COR-L47 (cell line): ENCODE measurements at places on chromosomes 6 and 20.

GRCh38 chr6:64113704-64114103 lies 478.1 kb downstream of the PHF3 start:
- DNase-seq: no peak

DNA sequence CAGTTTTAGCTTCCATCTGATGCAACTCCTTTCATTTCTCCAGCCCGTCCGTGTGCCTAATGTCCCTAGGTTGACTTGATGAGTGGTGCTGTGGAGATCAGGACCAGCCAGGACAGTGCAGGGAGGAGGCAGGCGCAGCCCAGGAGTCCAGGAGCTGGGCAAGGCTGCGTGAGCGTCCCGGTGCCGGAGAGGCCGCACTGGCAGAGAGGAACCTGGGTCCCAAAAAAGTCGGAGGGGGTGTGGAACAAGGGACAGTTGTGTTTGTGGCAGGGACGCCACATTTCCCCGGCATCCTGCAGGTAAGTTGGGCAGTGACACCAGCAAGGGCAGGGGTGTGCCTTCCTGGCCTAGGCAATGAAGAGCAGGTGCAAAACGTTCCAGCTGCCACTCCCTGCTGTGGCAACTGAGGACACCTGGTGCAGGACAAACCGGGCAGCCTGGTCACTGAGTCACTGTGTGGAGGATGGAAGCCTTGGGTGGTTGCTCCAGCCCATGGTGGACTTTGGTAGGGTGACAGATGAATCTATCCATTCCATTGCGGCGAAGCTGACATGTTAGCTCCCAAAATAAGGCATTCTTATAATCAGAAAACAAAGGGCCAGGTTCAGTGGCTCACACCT lies 53.2 kb downstream of the RAMACL start:
- no peak for DNase-seq

DNA sequence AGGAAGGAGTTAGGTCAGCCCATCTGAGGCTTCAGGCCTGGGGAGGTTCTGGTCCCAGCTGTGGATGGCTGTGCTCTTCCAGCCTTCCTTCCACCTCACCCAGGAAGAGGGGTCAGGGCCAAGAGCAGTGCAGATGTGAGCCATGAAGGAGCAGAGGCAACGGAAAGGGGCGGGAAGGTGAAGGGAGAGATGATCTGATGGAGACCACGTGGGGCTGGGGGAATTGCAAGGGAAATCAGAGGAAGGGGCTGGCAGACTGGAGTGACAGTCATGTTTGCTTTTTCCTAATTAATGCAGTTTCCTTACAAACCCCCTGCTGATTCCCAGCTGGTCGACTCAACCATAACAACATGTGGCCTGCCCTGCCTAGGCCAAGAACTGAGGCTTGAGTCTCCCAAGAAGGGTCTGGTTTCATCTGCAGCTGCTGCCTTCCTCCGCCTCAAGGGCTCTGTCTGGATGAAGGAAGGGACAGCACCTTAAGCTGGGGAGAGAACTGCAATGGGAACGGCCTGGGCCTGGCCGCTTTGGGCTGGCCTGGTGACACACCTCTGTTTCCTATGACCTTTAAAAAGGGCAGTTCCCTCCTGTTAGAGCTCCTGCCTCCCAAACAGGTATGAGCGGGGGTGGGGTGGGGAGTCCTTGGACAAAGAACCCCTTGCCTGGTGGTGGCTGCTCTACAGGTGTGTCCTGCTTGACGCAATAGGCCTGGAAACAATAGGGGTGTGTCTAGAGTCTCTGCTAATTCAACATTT lies 7.8 kb upstream of the MRPS18A start:
- DNase-seq: peak; percentile 17

GRCh38 chr6:53584726-53585125 lies 39.8 kb upstream of the GCLC start:
- DNase-seq: no peak

DNA sequence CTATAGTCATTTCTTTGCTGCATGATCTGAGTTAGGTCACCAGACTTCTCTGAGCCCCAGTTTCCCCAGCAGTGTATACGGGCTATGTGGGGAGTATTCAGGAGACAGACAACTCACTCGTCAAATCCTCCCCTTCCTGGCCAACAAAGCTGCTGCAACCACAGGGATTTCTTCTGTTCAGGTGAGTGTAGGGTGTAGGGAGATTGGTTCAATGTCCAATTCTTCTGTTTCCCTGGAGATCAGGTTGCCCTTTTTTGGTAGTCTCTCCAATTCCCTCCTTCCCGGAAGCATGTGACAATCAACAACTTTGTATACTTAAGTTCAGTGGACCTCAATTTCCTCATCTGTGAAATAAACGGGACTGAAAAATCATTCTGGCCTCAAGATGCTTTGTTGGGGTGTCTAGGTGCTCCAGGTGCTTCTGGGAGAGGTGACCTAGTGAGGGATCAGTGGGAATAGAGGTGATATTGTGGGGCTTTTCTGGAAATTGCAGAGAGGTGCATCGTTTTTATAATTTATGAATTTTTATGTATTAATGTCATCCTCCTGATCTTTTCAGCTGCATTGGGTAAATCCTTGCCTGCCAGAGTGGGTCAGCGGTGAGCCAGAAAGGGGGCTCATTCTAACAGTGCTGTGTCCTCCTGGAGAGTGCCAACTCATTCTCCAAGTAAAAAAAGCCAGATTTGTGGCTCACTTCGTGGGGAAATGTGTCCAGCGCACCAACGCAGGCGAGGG lies 594 bp upstream of the CDKN1A start:
- DNase-seq: peak; percentile 17

GRCh38 chr20:4112481-4113421 lies 97.4 kb upstream of the RNF24 start:
- no peak for DNase-seq

- no peak for DNase-seq
Measured at GRCh38 chr20:7723284-7723683, 217.0 kb downstream of the HAO1 start.

GRCh38 chr6:121677571-121677970 lies 242.1 kb downstream of the GJA1 start:
- DNase-seq: no peak

DNA sequence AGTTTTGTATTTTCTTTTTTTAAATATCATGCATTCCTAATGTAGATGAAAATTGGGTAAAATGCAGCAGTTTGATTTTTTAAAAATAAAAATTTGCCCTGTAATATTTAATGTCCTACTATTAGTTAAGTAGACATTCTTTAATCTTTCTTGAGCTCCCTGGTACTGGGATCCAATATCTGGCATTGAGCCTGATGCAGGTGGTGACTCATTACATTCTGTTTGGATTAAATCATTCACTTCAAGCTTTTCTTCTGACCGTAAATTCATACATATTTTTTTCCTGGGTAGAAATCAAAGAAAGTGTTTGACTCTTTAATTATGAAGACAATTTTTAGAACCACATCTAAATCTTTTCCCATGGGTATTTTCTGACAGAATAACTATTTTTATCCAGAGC lies 768.8 kb upstream of the SLC35B3 start:
- DNase-seq: no peak

DNA sequence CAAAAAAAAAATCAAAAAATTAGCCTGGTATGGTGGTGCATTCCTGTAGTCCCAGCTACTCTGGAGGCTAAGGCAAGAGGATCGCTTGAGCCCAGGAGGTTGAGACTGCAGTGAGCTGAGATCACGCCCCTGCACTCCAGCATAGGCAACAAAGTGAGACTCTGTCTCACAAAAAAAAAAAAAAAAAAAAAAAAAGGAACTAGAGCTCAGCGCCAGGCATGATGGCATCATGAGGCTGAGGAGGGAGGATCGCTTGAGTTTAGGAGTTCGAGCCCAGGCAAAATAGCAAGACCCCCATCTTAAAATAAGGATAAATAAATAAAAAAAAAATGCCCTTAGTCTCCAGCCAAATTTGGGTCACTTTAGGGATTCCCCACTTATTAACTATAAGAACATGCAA lies 40.4 kb upstream of the PIM1 start:
- DNase-seq: no peak

DNA sequence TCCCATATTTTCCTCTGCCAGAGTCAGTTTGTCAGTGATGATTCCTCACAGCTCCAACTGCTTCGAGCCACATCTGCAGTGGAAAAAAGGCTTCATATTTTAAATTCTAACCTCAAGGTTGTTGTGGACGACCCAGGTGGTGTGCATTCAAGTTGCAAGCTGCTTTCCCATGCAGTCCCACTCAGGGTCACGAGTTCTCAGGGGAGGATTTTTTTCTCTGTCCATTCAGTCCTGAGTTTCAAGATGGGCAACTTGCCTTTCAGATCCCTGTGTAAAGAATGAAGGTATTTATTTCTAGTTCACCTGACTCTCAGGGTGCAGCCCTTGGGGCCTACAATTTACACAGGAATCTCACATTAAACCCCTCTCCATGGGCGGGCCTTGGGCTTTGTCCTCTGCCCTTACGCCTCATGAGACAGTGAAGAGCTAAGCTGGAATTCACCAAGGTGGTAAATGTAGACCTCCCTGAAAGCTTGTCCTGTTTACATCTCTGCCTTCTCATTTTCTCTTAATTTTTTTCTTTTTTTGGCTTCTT lies 65.9 kb downstream of the TPD52L1 start:
- DNase-seq: no peak

DNA sequence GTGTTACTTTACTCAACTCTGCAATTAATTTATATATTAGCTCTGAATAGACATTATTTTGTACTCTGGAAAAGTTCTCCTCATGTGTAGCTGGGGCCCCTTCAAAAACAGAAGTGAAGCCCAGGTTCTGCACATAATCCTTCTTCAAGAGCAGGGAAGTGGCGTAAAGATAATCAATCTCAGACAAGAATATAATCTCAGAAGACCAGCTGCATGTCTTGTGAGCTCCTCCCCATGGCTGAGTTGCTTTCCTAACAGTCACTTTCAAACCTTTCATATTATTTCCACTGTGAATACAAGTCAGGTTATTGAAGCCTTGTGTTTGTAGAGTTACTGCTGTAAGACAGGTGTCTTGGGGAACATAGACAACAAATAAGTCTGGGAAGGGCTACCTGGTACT lies 691.9 kb downstream of the RFPL4B start:
- DNase-seq: no peak

DNA sequence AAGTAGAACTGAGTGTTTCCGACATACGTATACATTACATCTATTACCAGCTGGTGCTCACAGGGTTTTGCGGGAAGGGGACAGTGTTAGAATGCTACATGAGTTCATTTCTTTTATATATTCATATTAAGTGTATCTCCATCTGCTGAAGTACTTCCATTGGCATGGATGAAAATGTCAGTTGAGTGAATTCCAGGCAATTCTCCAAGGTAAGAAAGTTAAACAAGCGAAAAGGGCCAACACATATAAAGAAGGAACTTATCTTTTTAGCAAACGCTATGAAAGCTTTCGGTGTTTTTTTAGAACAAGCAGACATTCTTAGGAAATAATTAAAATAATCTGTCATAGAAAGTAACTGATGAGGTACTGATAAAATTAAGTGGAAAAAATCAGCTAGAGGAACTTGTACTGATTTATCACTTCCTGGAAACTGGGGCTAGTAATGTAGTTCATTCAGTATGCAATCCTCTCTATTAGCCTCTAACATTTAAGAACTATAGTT lies 34.6 kb downstream of the RNF146 start:
- no peak for DNase-seq

- DNase-seq: no peak
Measured at GRCh38 chr6:1586256-1586655, 23.5 kb upstream of the FOXC1 start.

DNA sequence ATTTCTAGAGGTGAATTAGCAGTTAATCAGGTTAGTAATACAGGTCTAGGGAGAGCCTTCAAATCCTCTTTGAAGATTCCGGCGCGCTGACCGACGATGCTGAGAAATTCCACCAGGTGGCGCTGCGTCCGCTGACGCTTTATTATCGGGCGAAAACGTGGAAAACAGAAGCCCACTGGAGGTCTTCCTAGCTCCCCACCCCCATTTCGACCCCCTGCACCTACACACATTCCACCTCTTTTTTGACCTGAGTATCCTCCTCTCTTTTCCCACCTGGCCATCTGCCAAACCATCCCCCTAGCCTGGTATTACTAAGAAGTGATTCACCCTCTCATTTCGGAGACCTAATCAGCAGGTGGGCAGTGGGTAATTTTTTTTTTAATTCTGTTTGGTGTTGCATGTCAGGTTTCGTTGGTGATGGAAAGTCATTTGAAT lies 65.4 kb upstream of the RIN2 start:
- peak; percentile 16 for DNase-seq

DNA sequence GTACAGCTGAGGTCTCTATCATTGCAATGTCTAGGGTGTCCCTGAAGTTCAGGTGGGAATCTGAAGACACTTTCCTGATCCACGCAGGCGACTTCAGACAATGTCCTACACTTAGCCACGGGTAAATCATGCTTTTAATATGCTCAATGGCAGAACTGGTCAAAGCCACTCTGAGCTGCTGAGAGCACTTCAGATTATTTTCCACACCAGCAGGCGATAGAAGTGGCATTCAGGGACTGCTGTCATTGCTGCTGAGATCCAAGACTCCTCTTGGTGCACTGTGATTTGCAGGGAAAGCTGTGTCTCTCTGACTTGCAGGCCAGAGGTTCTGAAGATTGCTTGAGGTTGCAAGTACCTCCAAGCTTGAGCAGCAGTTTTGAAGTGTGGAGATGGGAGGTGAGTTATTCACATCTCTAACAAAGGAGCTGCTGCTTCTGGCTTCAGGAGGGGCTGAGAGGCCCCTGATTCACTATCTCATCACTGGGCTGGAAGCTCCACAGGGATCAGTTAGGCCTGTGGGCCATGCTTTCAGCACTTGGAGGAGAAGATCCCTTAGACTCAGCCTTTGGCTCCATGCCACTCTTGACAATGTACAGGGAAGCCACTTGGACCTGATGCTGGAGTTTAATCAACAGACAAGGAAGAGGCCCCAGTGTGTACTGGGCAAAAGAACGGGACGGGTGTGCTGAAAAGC lies 2.9 kb upstream of the SSTR4 start:
- DNase-seq: no peak

DNA sequence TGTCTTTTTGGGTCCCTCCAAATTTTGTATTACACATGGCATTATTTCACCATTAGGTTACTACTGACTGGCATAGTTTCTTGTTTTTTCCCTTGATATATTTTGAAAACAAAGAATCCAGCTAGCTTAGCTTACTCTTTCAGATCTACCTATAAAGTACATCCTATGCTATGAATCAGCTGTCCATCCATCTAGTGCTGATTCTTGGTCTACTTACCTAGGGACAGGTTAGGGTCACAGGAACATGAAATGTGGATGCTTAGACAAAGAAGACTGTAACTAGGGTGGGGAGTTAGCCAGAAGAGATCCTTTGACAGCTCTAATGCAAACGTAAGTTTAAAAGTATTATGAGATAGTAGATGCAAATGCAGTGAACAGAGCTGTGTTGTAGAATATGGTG lies 91.7 kb downstream of the NKAIN2 start:
- DNase-seq: no peak

DNA sequence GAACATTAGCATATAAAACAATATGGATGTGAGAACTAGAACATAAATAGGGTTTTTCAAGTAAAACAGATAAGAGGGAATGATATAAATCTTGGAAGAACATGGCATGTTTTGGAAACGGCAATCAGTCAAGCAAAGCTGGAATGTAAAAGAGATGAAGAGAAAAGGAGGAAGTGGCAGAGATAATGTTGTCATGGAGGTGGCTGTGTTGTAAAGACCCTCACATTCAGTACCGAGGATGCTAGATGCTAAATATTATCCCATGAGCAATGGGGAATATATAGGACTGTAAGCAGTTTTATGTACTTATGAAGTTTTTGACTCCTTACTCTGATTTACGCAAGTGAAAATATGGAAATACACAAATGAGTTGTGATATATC lies 702 bp upstream of the RHAG start:
- DNase-seq: no peak

GRCh38 chr20:48928832-48929725 lies 7.6 kb downstream of the ARFGEF2 start:
- DNase-seq: no peak

- no peak for DNase-seq
Measured at GRCh38 chr6:7390226-7390878, 744 bp downstream of the RIOK1 start.
